Tibial artery (tissue), 4 donors: ENCODE measurements at places on chromosomes 3 and 15.
A peak's percentile ranks its signal among the peaks of the same experiment; 100 is the strongest.

DNA sequence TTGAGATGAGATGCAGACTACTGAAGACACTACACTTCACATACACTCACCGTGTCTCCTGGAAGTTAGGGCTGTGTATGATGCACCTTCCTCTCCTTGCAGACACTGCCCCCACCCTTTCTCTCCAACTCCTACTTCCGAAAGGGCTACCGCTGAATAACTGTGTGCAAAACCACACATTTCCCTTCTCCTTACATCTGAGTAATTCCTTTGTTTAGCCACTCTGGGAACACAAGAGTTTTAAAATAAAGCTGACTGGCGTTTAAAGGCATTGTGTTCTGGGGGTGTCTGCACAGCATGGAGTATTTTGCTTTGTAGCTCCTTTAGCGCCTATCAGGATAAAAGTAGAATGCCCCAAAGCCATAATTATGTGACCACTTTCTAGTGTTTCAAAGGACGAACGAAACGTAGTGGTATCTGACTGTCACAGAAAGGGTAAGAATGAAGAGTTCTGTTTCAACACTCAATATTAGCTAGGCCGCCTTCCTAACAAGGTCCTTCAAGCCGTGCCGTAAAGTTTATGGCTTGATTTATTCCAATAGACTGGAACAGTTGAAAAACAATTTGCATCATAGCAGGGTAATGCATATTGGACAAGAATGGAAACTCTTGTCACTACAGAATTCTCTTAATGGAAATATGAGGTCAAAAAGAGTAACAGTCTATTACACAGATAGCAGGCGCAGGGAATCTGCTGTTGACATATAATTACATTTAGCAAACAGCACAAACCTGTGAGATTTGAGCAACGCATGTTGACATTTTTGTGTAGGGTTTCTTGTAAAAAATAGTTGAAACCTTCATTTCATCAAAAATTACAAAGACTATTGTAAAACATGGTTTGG lies 619.9 kb downstream of the FOXP1 start:
- no peak for DNase-seq

DNA sequence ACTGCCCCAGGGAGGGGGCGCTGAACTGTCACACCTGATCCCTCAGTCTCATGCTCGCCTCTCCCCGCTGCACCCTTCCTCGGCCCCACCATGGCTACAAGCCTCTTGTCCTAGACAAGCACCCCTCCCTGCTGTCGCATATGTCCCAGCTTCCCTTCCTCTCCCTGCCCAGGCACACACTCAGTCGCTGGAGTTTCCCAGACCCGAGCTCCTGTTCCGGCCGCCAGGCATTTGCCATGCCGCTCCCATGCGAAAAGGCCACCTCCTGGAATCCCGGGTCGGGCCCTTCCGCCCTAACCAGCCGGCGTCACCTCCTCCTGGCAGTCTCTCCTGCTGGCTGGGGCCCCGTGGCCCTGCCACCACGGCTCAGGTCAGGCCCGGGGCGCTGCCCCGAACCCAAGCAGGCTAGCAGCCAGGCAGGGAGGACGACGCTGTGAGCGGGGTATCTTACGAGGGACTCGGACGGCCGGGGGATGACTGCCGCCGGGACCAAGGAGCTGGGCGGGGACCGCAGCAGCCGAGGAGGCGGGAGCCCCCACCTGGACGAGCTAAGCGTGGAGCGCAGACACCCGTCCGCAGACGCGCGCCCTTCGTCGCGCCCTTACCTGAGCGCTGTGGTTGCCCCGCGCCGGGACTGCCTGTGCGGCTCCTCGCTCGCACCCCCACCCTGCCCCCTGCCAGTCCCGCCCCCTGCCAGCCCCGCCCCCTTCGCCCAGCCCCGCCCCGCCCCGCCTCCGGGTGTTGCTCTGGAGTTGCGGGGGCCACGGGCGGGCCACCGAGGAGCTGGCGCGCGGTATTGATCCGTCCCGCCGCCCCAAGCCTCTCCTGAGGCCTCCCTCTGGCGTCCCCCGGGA lies at the start of gene ALS2CL:
TSS of gene ALS2CL (minus strand) at position 642 of the 854 bp plus-strand sequence. CDS start 4,239 bp downstream, outside the sequence.
- peak; percentile 47 for DNase-seq

DNA sequence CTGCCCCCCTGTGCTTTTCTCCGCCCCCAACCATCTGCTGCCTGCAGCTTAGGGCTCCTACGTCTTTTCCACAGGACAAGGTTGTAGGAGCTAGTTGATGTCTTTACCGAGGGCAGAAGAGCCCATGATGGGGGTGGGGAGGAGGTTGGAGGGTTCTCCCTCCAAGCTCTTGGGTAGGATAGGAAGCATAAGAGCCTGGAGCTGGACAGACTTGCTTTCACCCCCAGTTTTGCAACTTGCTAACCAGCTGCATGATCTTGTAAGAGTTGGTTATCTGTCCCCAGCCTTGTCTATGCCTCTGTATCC lies 856 bp downstream of the ABCF3 start:
- no peak for DNase-seq

DNA sequence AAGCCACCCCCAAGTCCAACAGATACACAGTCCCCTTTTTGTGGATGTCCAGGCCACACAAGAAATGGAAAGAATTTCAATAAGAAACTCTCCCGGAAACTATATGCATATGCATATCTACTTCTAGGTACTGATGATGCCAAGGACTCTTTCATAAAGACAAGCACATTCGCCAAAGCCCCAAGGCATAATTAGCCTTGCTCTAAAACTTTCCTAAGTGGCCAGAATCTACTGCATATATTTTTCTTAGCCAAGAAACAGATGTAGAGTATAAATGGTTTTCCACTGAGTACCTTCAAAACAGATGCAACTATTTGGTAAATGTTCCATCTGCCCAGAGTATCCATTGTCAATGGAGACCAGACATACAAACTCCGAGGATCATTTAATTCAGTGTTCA lies 73.9 kb downstream of the MAGI1 start:
- DNase-seq: no peak

DNA sequence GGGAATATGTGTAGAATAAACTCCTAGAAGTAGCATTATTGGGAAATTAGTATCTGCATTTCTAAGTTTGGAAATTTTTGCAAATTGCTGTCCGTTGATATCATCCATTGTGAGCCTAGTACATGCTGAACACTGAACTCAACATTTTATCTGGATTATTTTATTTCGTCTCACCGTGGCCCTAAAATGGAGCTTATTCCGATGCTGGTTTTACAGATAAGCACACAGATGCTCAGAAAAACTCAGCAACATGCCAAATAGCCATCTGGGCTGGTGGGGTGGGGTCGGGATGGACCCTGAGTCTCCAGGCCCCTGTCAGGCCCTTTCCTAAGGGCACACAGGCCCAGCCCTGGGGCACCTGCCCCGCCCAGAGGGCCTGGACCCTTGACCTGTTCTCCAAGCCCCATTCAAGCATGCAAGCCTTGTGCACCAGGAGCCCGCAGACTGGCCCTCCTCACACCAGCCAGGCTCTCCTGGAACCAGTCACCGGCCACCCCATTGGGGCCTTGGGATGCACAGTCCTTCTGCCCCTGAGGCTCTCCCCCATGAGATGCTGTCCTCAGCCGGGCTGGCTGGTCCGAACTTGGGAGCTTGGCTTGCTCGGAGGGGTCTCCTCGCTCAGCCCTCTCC lies 20.7 kb upstream of the KLF13 start:
- peak; percentile 53 for DNase-seq

GRCh38 chr3:169153656-169154055 lies 509.9 kb downstream of the MECOM start:
- DNase-seq: no peak

- DNase-seq: no peak
Measured at GRCh38 chr15:36878684-36879262, 221.6 kb downstream of the MEIS2 start.

GRCh38 chr3:34284959-34285826 lies 486.8 kb downstream of the PDCD6IP start:
- no peak for DNase-seq

DNA sequence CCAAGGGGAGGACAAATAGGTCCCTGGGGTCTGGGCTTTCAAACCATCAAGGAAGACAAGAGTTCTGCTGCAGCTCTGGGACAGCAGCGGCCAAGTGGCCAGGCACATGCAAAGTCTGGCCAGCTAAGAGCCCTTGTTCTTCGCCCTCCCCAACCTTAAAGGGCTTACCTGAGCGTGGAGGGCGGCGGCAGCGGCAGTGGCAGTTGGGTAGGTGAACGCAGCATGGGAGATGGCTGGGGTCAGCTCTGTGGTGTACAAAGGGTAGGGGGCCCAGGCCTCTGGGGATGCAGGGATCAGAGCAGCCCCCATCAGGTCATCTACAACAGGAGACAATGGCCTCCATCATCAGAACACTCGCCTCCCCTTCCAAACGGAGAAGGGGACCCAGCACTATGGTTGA lies 27.1 kb downstream of the RBPMS2 start:
- no peak for DNase-seq

- no peak for DNase-seq
Measured at GRCh38 chr3:143241481-143241951, 121.9 kb downstream of the CHST2 start.

GRCh38 chr3:23000371-23000770 lies 202.8 kb upstream of the UBE2E2 start:
- no peak for DNase-seq

DNA sequence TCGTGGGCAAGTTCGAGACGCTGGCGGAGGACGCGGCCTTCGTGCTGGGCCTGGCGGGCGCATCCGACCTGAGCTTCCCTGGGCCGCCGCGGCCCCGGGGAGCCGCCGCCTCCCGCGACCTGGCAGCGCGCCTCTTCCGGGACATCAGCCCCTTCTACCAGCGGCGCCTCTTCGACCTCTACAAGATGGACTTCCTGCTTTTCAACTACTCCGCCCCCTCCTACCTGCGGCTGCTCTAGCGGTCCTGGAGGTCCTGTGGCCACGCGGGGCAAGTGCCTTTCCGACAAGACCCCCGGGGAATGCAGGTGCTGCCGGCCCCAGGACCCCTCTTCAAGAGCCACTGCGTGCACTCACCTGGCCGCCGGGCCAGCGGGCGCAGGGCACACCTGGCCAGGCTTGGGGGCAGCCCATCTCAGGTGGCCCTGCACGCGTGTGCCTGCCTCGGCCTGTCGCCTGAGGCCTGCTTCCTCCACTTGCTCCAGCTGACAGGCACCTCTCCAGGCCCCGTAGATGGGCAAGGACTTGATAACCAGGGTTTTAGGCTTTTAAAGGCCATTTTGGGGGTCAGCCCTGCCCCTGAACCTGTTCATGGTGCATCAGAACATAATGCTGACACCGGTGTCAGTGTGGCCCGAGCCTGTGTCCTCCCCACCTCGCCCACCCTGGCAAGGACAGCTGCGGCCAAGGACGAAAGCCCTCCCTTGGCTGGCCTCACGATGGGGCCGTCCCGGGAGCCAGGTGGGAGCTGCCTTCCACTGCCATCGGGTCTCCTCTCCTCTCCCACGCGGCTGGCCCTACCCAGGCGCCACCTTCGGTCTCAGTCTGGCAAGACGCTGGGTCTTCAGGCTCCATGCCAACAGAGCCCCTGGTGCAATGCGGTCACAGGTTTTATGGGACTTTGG lies 16.1 kb downstream of the C3orf22 start:
- no peak for DNase-seq

GRCh38 chr3:134904776-134905646 lies 110.0 kb downstream of the EPHB1 start:
- no peak for DNase-seq

DNA sequence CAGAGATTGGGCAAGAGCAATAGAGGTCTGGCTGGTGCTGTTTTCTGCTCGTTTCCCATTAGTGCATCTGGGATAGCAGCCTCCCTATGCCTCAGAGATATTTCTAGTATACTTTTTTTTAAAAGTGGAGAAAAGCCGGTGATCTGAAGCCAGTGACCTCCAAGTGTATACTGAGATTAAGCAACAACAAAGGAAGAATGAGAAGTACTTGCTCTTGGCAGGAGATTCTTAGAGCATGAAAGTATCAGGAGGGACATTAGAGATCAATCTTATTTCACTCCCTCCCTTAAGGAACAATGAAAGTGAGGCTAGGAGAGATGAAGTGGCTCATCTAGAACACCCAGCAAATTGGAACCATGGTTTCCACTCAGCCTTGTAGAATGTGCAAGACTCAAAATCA lies 423.3 kb downstream of the SOX2 start:
- no peak for DNase-seq

- no peak for DNase-seq
Measured at GRCh38 chr3:56677286-56677685, 5.8 kb downstream of the TASOR start.

DNA sequence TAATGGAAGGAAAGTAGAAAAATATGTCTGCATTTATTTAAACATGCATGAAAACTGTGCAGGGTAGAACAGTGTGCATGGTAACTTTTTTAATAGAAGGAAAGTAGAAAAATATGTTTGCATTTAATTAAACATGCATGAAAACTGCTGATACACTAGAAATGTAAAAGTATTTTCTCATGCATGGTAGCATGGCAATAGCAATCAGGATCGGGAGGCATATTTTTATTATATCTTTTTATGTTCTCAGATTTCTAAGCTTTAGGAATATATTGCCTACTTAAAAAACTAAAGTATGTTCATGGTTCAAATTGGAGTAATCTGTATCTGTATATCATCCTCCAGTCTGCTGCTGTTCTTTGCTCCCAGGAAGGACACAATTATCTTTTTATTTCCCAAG lies 1468.9 kb upstream of the GBE1 start:
- DNase-seq: no peak

- no peak for DNase-seq
Measured at GRCh38 chr3:20857636-20858035, 671.6 kb upstream of the SGO1 start.

DNA sequence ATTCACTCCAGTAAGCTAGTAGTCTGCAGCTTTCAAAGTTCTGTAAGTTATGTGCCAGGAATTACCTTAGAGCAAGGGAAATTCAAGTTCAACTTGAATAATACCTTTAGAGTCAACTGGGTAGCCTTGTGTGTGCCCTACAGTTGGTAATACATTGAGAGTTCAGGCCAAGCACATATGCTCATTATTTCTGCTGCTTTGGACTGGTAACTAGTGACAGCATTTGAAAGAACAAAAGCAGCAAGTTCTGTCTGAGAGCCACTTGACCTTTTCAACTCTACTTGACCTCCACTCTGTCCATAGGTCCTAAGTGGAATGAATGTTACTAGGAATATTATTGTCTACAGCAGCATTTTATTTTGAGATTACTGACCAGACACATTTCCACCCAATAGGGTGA lies 723.5 kb downstream of the NLGN1 start:
- DNase-seq: no peak

GRCh38 chr3:135736740-135737139 lies 228.8 kb upstream of the PPP2R3A start:
- no peak for DNase-seq

DNA sequence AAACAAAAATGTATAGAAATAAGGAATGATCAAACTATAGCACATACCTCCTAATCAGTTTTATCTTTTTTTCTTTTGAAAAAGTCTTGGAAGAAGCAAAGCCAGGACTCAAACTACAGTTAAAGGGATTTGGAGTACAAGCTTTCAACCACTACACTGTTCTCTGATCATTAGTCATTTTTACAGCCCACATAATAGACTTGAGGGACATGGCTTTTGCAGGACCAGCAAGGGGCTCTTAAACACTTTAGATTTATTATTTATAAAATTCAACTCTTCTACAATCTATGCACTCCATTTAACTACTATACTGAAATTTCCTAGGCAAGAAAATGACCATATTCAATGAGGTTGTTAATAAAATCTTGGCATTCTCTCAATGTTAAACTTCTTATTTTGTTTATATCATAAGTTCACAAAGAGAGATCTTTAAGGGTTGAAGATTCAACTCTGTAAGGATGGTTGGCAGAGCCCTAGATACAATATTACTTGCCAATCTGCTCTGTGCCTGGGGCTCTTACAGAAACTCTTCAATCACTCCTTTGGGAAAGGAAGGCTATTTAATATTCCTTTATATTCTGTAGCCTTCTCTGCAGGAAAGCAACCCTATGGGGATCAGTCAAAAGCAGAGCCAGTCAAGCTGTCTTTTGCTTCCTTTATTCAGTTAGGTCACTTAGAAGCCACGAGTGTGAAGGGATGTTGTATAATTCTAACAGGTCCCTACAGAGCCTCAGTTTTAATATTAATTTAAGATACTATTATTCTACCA lies 557.7 kb upstream of the SGO1 start:
- DNase-seq: no peak
